ENCODE measurements at places on chromosomes 16 and 17.

DNA sequence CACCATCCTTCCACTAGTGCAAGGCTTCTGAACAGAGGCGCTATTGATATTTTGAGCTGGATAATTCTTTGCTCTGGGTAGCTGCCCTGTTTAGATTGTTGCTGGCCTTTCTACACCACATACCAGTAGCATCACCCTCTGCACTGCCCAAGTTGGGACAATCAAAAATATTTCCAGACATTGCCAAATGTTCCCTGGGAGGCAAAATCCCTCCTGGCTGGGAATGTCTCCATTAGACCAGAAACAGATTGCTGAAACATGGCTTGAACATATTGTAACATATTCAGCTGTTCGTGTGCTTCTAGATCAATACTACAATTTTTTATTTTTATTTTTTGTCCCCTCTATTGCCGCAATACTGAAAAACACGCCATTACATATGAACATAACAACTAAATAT, 174.6 kb downstream of the ABCA8 start:
- no peak for DNase-seq

- no peak for DNase-seq
Measured at GRCh38 chr16:17351441-17352035, 119.2 kb downstream of the XYLT1 start.

DNA sequence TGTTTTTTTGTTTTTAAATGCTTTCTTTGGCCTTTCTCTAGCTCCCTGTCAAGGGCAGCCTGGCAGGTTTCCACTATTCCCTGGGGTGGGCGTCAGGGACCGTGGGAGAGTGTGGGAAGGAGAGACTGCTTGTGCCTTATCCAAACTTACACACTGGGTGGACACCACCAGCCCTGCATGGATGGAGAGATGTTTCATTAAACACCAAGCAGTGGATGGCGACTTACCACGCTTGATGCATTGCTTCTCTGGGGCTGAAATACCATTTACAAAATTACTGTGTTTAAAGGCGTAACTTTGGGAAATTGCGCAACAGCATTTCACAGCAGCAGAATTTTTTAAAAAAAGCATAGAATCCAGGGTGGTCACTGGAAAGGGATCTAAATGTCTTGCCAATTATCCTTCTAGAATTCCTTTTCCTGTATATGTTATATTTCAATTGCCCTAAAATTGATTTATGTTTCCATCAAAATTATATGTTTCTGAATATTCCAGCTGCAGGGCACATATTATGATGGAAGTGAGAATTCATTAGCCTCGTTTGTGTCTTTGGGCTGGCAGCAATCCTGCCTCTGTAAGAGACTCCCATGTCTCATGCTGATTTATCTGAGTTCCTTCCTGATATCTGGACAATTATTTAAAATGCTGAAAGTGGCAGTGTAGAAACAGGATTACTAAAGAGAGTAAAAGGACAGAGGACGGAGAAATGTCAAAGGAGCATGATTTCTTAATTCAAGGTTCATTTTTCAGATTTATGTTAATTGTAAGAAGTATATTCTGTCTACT, 247.3 kb downstream of the GRIN2A start:
- DNase-seq: no peak

- DNase-seq: no peak
Measured at GRCh38 chr17:63914471-63914870, 3.4 kb upstream of the CSHL1 start.

GRCh38 chr16:69410219-69410990, 14.0 kb upstream of the CYB5B start:
- DNase-seq: no peak

DNA sequence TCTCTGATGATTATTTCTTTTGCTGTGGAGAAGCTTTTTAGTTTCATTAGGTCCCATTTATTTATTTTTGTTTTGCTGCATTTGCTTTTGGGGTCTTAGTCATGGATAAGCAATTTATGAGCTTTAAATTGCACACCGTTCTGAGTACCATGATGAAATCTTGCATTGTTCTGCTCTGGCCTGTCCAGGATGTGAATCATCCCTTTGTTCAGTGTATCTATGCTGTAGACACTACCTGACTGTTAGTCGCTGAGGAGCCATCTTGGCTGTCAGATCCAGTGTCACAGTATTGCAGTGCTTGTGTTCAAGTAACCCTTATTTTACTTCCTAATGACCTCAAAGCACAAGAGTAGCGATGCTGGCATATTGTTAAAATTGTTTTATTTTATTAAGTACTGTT, 218.0 kb upstream of the CNTNAP4 start:
- no peak for DNase-seq

DNA sequence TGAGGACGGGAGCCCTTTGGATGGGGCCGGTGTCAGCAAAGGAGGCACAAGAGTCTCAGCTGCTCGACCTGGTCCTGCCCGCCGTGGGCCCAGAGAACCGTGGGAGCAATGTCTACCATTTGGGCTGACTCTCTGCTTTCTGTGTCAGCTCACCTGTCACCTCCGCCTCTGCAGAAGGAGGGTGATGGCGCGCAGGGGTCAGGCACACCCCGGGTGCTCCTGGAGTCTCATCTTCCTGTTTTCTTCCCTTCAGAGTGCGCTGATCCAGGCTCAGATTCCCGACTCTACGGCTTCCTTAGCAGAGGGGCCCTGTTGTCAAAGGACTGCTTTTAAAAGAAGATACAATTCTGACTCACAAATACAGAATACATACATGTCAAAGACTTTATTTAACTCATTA, 167.1 kb downstream of the BANP start:
- DNase-seq: no peak

DNA sequence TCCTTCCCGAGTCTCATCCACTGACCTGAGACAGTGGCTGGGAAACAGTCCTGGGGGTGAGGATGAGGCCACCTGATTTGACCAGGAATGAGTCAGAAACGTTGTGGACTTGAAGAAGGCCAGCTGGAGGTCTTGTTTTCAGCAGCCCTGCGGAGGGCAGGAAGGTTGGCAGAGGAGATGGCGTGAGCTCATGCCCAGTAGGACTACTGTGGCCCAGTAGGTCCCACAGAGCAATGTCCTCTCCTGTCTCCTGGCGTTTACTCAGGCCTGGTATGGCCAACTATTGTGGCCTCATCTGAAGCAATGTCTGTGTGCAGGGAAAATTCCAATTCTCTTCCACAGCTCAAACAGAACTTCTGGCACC, 84.1 kb upstream of the DNAJA2 start:
- DNase-seq: no peak

- no peak for DNase-seq
Measured at GRCh38 chr17:4529533-4530152, 25.5 kb downstream of the MYBBP1A start.

GRCh38 chr16:56353054-56353921, 72.1 kb downstream of the AMFR start:
- no peak for DNase-seq

- DNase-seq: no peak
Measured at GRCh38 chr16:59697761-59698160, 963.6 kb upstream of the GOT2 start.

DNA sequence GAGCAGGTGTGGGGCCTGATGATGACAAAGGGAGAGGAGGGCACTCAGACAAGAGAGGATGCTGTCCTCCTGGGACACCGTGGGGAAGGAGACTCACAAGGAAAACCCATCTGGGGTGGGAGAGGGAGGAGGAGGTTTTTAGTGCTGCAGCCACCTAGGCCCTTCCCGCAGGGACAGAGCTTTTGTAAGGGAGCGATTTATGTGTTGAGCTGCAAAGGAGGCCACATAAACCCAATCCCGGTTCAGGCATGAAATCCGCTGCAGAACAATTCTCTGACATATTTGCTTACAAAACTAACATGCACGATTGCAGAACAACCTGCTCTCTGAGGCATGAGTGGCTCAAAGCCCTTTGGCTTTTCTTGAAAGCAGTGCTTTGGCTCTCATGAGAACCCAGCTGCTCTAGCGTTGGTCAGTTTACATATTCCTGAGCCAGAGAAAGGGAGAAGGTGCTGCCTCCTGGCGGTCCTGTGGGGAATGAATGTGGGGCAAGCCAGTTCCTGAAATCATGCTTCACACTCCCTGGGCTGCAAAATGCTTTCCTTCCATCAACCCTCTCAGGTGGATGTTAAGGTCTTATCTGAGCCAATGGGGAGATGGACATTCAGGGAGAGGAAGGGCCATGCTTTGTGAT, 122.4 kb upstream of the NLRP1 start:
- peak; percentile 27 for DNase-seq

- DNase-seq: no peak
Measured at GRCh38 chr17:41521574-41522261, 3.0 kb upstream of the KRT15 start.

DNA sequence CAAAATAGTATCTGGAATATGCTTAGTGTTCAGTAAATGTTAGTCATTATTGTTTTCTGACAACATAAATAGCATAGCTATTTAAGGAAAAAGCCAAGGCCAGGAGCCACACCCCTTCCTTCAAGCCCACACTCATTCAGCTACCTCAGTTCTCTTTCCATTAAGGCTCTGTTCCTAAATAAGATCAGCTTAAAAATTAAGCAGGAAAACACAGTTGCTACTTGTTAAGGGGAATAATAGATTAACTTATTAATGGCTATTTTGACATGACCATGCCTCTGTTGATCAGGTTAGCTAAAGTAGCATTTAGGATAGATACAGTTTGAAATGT, 158.1 kb downstream of the CHD9 start:
- no peak for DNase-seq

DNA sequence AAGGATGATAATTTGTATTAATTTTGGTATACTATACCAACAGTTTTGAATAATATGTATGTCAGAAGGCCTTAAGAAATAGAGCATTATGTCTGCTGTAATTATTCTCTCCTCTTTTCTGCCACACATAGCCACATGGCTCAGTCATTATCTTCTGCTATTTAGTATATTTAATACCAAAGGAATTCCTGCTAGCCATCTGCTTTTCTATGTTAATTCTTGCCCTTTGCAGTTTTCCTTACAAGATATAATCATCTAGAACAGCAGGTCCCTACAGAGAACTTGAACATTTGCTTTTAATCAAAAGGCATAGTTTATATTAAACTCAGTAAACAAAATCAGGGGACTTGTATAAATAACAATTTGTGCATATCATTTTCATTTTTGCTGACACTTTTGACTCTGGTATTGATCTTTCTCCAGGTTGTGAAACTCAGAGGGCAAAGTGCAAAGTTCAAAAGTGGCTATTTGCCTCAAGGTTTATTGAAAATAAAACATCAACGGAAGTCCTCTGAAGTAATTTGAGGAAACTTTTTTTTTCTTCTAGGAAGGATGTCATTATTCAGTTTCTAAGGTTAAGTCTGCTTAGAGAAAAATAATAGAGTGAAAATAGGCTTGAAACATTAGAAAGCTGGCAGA, 702.0 kb downstream of the KCNJ2 start:
- DNase-seq: no peak

GRCh38 chr17:55303701-55304145, 39.0 kb downstream of the HLF start:
- no peak for DNase-seq

- no peak for DNase-seq
Measured at GRCh38 chr16:56183266-56183665, 8.0 kb upstream of the GNAO1 start.

DNA sequence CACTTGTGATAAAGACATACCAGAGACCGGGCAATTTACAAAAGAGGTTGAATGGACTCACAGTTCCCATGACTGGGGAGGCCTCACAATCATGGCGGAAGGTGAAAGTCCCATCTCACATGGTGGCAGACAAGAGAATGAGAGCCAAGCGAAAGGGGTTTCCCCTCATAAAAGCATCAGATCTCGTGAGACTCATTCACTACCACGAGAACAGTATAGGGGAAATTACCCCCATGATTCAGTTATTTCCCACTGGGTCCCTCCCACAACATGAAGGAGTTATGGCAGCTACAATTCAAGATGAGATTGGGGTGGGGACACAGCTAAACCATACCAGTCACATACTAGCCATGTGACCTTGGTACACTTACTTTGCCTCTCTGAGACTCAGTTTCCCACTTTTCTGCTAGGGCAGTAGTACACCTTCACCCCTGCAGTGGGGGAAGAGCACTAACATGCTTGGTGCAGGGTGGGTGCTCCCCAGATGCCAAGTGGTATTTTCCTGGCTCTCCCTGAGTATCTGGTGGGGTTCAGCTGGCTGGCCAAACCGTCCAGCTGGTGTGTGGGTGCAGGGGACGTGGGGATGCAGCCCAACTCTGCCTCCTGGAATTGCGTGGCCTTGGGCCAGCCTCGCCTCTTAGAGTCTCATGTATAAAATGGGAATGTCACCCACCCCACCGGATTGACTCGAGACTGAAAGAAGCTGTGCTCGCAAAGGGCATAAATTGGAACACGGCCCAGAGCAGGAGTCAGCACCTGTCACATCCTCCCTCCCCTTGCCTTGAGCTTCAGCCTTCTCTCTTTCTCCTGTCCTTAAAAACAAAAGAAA, 364.1 kb downstream of the CPPED1 start:
- DNase-seq: no peak

- DNase-seq: no peak
Measured at GRCh38 chr16:57600048-57600835, 28.2 kb upstream of the ADGRG1 start.

DNA sequence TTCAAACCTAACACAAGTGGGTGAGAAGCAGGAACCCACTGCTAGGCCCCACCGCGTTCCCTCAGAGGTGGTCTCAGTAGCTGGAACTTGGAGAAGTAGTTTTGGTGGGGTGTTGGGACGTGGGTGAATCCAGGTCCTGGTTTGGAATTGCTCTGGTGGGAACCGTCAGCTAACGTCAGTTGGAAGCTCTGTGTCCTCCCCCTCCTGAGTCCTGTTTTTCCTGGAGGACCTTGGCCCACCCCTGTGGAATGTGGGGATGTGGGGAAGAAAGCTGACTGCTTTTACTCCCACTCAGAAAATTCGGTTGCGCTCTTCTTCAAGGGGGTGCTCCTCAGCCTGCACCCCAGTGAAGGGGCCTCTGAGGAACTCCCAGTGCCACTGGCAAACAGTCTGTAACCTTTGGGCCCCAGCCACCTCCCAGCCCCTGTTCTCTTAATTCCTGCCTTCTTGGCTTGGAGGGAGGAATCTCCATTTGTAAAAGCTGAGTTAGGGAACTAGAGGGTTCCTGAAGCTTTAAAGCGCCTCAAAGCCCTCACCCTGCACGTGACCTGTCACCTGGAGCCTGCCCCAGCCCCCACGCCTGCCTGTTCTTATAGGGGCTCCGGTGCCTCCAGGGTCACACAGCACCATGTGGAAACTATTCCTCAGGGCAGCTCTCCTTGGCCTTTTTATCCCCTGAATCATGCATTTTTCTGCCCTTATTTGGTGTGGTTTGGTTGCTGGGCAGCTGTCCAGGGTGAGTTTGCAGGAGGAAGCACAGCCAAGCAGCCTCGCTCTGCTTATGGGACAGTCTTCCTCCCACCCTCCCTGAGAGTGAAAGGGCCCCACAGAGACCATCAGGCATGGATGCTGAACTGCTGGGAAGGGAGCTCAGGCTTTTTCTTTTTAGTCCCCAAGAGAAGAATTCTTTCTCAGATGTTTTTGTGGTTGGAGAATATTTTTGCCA, 16.2 kb upstream of the NAGLU start:
- no peak for DNase-seq

Measured in stimulated activated CD8-positive, alpha-beta memory T cell treated with anti-CD3 and anti-CD28 coated beads, Interleukin-2, amount 100 ng/mL, for 1 hour (primary cell).